Heart right ventricle (tissue), 16 donors: ENCODE measurements at places on chromosomes 4 and X. TPM values are rescaled to one million over a fixed set of nuclear protein-coding genes. Genes with fewer than 3 reads are reported as not detected.

PPEF1 gene
- not detected for total RNA-seq

TRIM60 gene
- total RNA-seq = not detected

DCAF8L2 gene
- not detected for total RNA-seq

SSX2B gene
- total RNA-seq = not detected

ABLIM2 gene
- total RNA-seq = 17.6 TPM

WWC2 gene
- total RNA-seq = 30.0 TPM

CXCL11 gene
- not detected for total RNA-seq

SPON2 gene
- total RNA-seq = 11.4 TPM

DNA sequence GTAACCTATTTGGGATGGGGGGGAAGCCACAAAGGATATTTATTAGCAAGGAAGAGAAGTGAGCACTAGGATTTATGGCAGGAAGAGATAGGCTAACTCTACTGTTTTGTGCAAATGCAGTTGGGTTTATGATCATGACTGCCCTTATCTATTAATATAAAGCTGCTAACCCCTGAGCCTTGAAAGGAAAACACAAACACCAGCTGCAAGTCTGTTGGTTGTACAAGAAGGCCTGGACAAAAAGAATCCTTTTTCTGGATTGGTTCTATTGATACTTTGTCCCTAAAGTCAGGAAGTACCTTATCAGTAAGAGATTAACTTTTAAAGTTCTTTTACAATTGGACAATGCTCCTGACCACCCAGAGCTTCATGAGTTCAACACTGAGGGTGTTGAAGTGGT lies 188.8 kb downstream of the LRBA start:
- no peaks in the 10 kb centered on the region for H3K4me1 ChIP-seq
- H3K4me3 ChIP-seq = no peak overlapping the region
- H3K27me3 ChIP-seq = no peaks in the 10 kb centered on the region

DNA sequence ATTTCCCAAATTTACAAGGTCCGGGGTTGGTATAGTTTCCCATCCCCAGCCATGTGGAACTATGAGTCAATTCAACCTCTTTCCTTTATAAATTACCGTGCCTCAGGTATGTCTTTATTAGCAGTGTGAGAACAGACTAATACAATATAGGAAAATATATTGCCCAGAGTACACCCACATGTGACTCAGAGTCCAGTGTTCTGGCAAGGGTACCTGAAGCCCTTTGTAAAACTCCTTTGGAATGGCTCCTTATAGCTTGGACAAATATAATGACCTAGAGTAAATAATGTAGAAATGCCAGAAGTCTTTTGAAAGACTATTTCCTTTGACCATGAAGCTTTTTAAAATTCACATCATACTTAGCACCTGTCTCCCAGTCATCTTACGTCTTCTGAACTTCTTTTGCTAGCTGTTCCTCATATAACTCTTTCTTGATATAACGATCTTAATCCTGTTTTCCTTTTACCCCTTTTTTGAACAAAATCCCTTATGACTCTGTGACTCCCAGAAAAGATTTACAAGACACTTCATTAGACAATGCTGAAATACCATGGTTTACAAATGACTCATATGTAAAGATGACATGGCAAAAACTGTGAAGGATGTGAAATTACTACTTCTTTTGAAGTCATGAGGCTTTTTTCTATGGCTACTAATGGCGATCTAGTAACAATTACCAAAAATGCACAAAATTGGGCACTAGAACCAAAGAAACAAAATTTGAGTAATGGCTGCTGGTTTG lies 408.9 kb downstream of the NAP1L3 start:
- no peak overlapping the region for H3K4me3 ChIP-seq
- H3K4me1 ChIP-seq = no peaks in the 10 kb centered on the region
- H3K27me3 ChIP-seq = no peaks in the 10 kb centered on the region
- no peaks in the 10 kb centered on the region for H3K36me3 ChIP-seq
- no peak for DNase-seq

DNA sequence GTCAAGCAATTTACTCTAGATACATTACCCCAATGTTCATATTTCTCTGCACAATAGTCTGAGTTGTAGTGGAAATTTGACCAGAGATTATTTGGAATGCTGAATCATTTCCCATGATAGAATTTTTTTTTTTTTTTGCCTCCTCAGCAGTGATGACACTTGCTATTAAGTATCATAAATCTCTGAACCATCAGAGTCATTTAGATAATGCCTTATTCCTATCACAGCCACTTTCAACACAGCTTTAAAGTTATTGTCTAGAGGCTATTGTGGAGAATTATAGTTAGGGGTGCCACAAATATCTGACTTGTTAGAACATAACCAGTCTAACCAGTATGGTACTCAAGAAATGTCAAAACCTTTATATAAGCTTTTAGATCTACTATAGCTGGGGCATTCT lies 79.8 kb downstream of the LCORL start:
- no peak overlapping the region for H3K27ac ChIP-seq
- no peak overlapping the region for H3K4me3 ChIP-seq
- H3K36me3 ChIP-seq = no peaks in the 10 kb centered on the region

DNA sequence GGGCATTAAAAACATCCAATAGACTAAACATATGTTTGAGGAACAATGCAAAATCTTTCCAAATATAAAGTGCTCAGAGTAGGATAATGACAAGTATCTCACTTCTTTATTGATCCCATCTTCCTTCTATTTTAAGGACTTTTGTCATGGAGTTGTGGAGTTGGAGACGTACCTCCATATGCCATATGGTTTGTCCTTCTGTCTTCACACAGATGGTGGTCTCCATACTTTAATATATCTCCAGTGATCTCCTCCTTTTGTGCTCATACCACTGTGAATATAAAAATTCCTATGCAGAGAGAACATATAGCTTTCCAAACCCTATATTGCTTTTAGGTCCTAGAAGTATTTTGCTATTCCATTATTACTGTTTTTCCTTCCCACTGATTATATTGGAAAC lies 64.5 kb downstream of the GABRB1 start:
- H3K36me3 ChIP-seq = no peaks in the 10 kb centered on the region
- H3K4me3 ChIP-seq = no peak overlapping the region
- no peaks in the 10 kb centered on the region for H3K27me3 ChIP-seq
- no peak overlapping the region for H3K27ac ChIP-seq

DNA sequence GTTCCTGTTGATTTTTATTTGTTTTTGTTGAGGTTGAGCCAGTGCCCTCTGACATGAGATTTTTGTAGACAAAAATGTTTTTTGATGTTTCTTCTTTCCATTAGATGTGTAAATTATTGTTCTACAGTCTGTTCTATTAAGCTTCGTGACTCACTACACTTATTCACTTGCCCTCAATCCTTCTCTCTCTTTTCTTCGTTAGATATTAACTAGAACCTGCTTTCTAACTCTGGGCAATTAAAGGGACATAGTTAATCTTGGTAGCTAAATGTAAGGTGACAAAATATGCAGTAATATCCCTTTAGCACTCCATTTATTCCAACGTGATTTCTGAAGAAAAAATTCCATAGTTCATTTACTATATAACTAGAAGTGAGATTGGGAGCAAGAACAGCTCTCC lies 333.9 kb downstream of the PDHA2 start:
- H3K27me3 ChIP-seq = no peaks in the 10 kb centered on the region
- DNase-seq = no peak
- H3K4me1 ChIP-seq = no peaks in the 10 kb centered on the region
- no peak overlapping the region for H3K27ac ChIP-seq
- H3K36me3 ChIP-seq = no peaks in the 10 kb centered on the region
- no peak overlapping the region for H3K4me3 ChIP-seq

DNA sequence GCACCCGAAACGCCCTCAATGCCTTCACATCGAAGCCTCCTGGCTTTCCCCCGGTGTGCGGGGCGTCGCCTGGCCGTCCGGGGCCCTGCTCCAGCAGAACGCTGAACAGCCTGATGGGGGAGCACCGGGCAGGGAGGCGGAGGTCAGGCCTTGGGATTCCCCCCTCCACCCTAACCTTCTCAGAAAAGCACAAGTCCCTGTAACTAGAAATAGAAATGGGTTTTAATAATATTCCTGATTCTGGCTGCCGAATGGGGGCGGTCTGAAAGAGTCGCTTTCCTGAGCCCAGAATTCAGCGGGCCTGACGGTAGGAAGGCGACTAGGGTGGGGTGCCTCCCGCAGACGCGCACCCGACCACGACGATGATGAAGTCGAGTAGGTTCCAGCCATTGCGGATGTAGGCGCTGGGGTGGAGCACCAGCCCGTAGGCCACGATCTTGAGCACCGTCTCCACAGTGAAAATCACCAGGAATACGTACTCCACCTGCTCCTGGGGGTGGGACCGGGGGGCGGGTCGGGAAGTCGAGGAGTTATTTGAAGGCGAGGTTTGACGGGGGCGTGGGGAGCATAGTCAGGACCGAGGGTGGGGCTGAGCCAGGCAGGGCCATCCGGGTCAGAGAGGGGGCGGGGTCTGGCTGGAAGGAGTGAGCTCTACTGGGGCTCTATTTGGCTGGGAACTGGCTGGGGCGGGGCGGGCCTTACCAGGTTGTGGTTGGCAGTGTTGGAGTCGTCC lies 2.5 kb downstream of the CACNA1F start:
- no peaks in the 10 kb centered on the region for H3K4me1 ChIP-seq
- no peak overlapping the region for H3K27ac ChIP-seq
- peak overlapping the region; percentile 44 for H3K4me3 ChIP-seq
- no peaks in the 10 kb centered on the region for H3K36me3 ChIP-seq
- no peaks in the 10 kb centered on the region for H3K27me3 ChIP-seq

DNA sequence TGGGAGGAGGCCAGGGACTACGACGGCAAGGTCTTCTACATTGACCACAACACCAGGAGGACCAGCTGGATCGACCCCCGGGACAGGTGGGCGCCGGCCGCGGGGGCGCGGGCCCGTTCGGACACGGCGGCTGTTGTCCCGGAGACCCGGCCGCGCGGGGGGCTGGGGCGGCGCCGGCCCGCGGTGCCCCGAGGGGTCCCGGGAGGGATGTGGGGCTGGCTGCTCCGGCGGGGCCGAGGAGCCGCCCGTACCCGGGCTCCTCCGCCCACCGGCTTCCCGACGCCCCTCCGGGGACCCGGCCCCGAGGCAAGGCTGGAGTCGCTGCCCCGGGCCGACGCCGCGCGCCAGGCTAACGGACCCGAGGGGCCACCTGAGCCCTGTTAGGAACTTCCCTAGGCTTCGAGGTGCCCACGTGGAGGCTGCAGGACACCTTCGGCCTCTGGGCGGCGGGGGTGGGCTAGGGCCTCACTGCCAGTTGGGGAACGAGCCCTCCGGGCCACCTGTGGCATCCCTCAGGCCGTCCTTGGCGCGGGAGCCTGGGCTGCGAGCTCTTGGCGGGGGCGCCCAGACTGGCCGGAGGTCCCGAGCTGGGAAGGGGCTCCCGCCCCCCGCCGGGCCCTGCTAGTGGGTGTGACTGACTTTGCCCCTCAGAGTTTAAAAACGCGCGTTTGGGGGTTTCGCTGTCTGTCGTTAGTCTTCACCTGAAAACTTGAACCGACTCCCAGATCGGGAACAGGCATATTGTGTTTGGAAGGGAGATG lies 660 bp downstream of the WWC2 start:
- no peaks in the 10 kb centered on the region for H3K27me3 ChIP-seq
- peak; percentile 36 for DNase-seq
- H3K4me3 ChIP-seq = peak overlapping the region; percentile 76
- peaks cover 22% of the 10 kb centered on the region for H3K4me1 ChIP-seq
- H3K36me3 ChIP-seq = no peaks in the 10 kb centered on the region
- H3K27ac ChIP-seq = peak overlapping the region; percentile 98

DNA sequence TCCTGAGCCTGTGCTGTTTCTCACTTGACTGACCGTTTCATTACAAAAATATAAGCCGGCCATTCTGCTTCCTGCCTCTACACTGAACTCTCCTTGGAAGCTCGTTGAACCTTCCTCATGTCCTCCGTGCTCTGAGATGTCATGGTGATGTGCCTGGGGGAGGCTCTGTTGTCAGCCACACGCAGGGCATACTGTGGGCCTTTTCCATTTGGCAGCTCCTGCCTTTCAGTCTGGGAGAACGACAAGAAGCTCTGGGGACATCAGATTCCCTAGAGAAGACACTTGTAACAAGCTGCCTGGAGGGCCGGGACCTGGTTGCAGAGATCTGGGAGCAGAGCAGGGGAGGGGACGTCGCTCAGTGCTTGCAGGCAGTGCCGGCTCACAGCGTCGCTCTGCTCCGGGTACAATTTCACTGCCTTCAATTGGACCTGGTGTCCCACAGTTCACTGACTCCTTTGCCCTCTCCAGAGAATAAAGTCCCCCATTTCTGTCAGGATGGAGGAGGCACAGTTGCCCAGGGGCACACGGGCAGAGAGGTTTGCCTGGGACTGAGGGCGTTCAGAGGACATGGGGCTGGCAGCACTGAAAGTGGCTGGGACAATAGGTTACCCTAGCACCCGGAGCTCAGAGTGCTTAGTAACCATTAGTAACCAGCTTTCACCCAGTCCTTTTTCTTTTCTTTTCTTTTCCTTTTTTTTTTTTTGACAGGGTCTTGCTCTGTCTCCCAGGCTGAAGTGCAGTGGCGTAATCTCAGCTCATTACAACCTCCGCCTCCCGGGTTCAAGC lies 19.1 kb upstream of the MECP2 start:
- no peak for DNase-seq
- no peak overlapping the region for H3K27ac ChIP-seq
- H3K4me1 ChIP-seq = no peaks in the 10 kb centered on the region
- H3K4me3 ChIP-seq = no peak overlapping the region
- no peaks in the 10 kb centered on the region for H3K36me3 ChIP-seq

DNA sequence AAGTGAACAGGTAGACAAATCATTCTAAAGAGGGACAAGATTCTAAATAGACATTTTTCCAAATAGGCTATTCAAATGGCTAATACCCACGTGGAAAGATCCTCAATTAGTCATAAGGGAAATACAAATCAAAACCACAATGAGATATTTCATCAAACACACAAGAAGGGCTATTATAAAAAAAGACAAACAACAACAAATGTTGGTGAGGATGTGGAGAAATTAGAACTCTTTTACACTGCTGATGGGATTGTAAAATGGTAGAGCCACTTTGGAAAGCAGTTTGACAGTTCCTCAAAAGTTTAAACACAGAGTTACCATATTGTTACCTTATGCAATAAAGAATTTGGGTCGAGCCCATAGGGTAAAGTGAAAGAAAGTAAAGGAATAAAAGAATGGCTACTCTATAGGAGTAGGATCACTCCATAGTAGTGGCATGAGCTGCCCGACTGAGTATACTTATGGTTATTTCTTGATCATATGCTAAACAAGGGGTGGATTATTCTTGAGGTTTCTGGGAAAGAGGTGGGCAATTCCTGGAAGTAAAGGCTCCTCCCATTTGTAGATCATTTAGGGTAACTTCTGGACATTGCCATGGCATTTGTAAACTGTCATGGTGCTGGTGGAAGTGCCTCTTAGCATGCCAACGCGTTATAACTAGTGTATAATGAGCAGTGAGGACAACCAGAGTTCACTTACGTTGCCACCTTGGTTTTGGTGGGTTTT lies 58.9 kb upstream of the FAM9C start:
- H3K4me1 ChIP-seq = peaks cover 36% of the 10 kb centered on the region
- no peak overlapping the region for H3K4me3 ChIP-seq
- peaks cover 32% of the 10 kb centered on the region for H3K27me3 ChIP-seq
- no peak for DNase-seq
- H3K36me3 ChIP-seq = no peaks in the 10 kb centered on the region
- H3K27ac ChIP-seq = no peak overlapping the region

- no peak overlapping the region for H3K27ac ChIP-seq
- no peak for DNase-seq
- no peaks in the 10 kb centered on the region for H3K36me3 ChIP-seq
- H3K4me1 ChIP-seq = no peaks in the 10 kb centered on the region
- no peaks in the 10 kb centered on the region for H3K27me3 ChIP-seq
Measured at GRCh38 chr4:8762951-8763735, 108.5 kb downstream of the HMX1 start.
